ENCODE measurements at places on chromosomes 11 and 22.

DNA sequence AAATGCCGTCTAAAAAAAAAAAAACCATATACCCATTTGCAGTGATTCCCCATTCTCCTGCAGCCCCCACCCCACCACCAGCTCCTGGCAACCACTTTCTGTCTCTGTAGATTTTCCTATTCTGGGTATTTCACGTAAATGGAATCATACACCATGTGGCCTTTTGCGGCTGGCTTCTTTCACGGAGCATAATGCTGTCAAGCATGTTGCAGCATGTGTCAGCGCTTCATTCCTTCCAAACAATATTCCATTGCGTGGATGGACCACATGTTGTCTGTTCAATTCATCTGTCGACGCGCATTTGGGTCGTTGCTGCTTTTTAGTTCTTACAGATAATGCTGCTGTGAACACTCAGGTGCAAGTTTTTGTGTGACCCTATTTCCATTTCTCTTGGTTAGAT, 14.8 kb upstream of the EMID1 start:
- DNase-seq, result no peak

GRCh38 chr11:97982512-97982911, 1038.2 kb upstream of the CNTN5 start:
- no peak for DNase-seq

DNA sequence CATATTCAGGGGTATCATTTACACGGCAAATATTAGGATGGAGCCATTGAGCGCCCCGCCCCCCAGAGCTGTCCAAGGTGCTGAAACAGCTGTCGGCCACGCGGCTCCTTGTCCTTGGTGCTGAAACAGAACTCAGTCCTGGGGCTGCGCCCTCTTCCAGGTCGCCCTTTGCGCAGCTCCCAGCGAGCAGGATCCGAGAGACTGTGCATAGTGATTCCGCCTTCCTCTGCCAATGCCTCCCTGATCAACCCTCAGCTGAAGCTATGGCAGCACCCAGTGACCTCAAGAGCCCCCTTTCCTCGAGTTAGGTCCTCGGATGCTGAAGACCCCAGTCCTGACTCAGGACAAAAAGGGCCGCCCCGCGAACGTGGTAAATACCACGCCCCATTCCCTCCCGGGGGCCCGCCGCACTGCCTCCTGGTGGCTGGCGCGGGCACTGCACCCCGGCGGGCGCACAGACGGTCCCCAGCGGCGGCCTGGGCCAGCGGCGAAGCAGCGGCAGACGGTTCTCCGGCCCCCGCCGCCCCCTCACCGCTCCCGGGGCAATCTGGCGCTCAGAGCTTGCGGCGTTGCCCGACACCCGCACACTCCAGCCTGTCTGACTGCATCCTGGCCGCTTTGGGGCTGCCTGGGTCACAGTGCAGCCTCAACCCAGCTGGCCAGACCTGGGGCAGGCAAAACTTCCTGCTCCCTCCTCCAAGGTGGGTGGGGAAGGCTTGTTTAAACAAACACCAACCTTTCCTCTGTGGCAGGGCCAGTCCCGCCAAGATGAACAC, 13.4 kb downstream of the SYT7 start:
- peak; percentile 85 for DNase-seq

- DNase-seq, result no peak
Observed at GRCh38 chr11:132714859-132715440, 817.4 kb downstream of the OPCML start.

DNA sequence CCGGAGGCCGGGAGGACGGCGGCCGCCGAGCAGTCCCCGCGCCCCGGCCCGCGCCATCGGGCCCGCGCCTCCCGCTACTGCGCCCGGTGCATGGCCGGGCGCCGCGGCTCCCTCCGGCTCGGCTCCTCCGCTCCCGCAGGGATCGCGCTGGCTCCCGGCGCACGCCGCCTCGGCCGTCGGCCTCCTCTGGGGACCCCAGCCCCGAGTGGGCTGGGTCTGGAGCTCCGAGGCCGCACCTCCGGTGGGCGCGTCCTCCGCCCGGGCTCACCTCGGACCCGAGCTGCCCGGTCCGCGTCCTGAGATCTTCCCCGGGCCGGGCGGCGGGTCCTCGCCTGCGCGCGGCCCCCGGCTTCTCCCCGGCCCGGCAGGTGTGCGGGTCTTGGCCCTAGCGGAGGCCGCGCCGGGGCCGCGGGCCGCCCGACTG, 251 bp downstream of the SHISA8 start:
- no peak for DNase-seq

GRCh38 chr11:111206472-111206871, 39.1 kb upstream of the POU2AF2 start:
- no peak for DNase-seq

DNA sequence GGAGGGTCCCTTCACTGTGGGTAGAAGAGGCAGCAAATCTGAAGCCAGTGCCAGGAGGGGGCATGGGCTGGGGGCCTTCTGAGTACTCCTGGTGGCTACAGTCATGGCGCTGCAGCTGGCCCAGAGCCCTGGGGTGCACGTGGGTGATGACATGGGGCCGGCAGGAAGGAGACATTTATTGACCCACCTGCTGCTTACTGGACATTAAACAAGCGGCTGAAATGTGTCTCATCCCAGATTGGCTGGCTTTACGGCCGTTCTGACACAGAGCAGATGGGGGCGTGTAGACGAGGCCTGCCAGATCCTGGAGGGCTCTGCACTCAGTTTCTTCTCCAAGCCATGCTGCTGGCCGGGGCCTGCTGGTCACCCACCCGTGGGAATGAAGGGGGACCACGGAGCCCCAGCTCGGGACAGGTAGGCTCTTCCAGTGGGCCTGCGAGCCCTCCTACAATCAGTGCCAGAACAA, 906.9 kb downstream of the BRD1 start:
- peak; percentile 49 for DNase-seq

DNA sequence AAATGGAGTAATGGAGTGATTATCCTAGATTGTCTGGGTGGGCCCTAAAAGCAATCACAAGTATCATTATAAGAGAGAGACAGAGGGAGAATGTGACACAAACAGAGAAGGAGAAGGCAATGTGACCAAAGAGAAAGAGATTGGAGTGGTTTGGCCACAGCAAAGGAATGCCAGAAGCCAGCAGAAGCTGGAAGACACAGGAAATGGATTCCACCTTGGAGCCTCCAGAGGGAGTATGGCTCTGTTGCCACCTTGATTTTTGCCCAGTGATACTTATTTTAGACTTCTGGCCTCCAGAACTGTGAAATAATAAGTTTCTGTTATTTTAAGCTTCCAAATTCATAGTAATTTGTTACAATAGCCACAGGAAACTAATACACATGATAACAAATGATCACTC, 36.8 kb upstream of the OR5P2 start:
- no peak for DNase-seq

DNA sequence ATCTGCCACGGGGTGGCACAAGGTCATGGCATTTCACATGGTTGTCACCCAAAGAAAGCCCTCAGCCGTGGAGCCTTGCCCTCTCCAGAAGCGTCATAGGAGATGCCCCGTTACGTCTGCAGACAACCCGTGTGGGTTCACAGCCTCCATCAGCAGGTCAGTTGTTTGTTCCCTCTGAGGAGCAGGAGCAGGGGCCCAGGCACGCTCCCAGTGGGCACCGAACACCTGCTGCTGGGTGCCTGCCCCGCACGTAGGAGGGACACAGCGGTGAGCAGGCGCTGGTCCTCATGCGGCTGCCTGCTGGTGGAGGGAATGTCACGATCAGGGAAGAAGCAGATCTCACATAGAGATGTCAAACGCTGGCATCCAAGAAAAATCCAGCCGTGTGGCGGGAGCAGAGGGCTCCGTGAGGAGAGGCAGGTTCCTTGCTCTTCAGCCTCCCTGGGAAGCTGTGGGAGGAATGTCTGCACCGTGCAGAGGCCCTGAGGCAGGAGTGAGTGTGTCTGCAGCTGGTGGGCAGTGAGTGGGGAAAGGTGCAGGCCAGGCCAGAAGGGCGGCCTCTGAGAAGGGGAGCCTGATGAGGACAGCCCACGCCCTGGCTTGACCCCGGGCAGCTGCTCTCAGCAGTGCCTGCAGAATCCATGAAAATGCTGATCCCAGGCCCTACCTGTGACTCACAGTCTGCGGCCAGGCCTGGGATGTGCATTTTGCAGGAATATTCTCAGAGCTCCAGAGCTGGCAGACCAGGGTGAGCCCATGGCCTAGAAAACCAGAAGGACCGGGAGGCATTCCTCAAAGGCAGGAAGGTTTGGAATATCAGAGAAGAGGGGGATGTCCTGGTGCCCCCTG, 36.4 kb upstream of the TH start:
- peak; percentile 47 for DNase-seq

GRCh38 chr22:42648368-42649245, 585 bp downstream of the CYB5R3 start:
- peak; percentile 77 for DNase-seq

Measured in activated CD8-positive, alpha-beta memory T cell treated with anti-CD3 and anti-CD28 coated beads for 24 hours (primary cell).